ENCODE measurements at places on chromosomes 2 and 18.
A peak's percentile ranks its signal among the peaks of the same experiment; 100 is the strongest.

DNA sequence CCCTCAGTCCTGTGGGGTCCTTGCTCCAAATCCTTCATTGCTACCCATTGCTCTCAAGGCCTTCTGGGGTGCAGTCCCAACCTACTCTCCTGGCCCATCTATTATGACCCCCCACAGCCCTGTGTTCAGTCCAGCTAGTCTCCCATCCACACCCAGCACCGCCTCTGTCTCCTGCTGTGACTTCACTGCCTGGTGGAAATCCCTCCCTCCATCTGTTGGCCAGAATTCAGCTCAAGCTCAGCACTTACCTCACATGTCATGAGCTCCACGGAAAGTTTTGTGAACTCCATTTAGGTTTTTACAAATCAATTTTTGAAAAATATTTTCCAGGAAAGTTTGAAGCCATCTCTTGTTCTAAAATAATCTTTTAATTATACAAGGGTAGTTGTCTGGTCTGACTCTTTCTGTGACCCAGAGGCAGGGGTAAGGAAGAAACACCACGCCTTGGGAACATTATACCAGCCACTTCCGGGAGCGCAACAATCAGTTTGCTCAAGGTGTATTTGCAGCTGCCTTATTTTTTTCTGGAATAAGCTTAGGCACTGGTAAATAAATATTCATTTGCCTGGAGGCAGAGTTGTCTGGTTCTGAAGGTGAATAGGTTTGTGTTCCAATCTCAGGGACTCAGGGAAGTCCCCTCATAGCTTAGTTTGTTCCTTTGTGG is 110.8 kb downstream of the VIT start:
- no peak for DNase-seq

DNA sequence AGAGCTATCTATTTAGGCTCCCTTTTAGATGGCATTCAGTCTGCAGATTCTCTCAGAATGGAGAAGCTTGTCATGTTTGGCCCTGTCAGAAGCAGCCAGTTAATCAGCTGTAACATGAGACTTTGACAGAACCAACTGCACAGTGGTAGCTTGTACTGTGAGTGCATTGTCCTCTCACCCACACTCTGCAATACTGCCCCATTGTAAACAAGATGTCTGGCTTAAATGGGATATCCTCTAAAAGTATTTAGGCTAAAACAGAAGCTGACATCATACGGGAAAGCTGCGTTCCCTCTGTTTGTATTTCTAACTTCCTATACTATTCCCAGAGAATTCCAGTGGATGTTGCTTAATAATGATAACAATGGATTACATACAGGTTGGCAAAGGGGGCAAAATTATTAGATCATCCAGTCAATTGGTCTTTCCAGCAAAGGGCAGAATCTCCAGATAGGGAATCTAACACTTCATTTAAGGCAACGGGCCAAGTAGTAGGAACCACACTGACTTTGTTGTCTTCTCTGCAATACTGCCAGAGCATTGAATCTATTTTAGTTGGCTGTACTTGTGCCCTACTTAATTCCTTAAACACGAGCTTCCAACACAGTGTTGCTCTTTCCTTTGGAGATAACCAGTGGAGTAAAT is 15.4 kb upstream of the STAT4 start:
- no peak for DNase-seq

GRCh38 chr2:111900859-111901258 is 2.5 kb downstream of the MERTK start:
- DNase-seq: peak; percentile 82

DNA sequence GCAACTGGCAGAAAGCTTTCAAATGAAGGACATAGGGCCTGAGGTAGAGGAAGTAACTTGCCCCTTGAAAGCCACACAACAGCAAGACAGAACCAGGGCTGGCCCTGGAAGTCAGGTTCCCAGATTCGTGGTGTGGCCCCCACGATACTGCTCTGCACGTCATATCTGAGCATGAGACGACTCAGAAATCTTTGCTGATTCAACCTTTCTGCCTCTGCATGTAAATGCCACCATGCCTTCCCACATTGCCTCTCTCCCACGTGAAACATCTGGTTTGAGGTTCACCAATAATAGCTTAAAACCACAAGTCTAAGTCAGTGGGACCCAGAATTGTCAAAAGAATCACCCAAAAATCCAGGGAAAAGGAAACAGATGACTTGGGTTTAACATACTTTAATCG is 214.0 kb upstream of the TRIB2 start:
- no peak for DNase-seq

DNA sequence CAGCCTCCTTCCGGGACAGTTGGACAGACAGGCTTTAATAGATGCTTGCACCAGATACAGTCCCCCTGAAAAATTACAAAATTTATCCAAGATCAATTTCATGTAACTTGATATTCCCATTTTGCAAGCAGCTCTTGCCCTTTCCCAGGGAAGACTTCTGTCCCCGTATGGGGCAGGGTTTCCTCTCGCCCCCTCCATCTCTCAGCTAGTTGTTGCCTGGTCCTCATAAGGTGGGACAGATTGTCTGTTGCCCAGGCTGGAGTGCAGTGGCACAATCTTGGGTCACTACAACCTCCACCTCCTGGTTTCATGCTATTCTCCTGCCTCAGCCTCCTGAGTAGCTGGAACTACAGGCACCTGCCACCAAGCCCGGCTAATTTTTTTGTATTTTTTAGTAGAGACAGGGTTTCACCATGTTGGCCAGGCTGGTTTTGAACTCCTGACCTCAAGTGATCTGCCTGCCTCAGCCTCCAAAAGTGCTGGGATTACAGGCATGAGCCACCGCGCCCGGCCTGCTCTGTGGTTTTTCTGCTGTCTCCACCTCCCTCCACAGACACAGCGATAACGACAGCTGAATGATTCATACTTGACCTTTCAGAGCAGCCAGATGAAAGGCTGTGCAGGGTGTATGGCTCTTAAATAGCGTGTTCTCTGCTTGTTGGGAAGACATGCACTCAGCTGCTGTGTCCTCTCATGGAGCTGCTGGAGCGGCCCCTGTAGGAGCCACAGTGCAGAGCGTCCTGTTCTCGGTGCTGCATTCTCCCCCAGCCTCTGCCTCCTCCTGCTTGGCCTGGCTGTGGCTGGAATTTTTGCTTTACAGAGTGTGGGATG is 61.4 kb downstream of the TTC39C start:
- peak; percentile 55 for DNase-seq

- no peak for DNase-seq
Measured at GRCh38 chr18:36031903-36032302, 35.5 kb downstream of the RPRD1A start.

GRCh38 chr2:187709065-187709464 is 154.8 kb upstream of the TFPI start:
- DNase-seq: no peak

DNA sequence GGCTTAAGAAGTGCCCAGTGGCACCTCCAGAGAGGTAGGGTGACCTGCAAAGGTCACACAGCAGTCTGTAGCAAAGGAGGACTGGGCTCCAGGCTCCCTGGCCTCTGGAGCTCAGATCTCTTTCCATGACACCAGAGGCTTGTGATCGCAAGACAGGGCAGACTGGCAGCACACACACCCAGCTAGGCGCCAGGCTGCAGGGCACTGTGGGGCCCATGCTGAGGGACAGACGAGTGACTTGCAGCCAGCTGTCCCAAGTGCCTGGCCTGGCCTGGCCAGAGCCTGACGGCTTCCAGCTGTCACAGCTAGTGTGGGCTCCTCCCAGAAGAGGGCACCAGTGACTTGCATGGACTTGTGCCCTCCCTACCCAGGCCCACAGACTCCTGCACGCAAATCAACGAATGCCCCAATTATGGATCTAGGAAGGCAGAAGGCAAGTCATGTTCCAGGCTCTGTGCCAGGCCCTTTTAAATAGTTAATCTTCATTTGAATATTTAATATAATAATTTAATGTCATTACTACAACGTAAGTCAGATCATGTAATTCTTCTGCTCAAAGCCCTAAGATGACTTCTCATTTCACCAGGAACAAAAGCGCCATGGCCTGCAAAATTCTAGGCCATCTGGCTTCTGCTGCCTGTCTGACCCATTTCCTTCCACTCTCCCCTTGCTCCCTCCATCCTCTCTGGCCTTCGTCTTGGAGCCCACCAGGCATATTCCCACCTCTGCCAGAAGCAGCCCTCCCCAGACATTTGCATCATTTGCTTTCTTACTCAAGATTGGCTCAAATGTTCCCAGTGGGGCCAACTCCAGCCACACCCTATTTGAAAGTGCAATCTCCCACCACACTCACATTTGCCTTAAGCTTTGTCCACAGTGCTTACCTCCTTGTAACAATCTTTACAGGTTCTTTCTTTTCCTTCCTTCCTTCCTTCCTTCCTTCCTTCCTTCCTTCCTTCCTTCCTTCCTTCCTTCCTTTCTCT is 3.7 kb upstream of the SPEG start:
- no peak for DNase-seq

- no peak for DNase-seq
Measured at GRCh38 chr2:25698752-25699151, 25.4 kb upstream of the DTNB start.

- DNase-seq: no peak
Measured at GRCh38 chr2:145771525-145771924, 1251.6 kb upstream of the ZEB2 start.

DNA sequence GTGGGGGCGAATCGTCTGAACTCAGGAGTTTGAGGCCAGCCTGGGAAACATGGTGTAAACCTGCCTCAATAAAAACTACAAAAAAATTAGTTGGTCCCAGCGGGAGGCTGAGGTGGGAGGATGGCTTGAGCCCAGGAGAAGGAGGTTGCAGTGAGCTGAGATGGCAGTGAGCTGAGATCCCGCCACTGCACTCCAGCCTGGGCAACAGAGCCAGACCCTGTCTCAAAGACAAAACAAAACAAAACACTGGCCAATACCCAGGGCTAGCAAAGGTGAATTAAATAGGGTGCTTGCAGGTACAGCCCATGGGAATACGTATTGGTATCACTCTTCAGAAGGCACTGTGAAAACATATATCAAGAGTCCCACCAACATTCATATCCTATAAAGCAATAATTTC is 7.0 kb downstream of the ITSN2 start:
- DNase-seq: no peak

- DNase-seq: no peak
Measured at GRCh38 chr2:140247451-140248195, 1467.4 kb upstream of the NXPH2 start.

- no peak for DNase-seq
Measured at GRCh38 chr2:126368758-126369157, 287.2 kb upstream of the GYPC start.

GRCh38 chr2:112182581-112183034 is 44.4 kb downstream of the FBLN7 start:
- DNase-seq: peak; percentile 63

DNA sequence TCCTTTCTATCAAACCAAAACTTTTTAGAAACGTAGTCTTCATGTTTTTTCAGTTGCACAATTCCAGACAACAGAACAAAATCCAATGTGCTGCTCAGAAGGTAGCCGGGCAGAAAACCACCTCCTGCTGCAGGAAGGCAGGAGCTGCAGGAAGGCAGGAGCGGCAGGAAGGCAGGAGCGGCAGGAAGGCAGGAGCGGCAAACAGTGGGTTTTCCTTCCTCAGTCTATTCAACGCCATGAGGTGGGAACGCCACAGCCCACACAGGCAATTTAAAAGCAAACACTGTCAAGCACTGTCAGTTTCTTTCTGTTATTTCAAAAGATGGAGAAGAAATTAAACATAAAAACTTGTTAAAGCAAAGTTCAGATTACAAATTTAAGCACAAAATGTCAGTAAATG is 601.2 kb upstream of the SALL3 start:
- no peak for DNase-seq

GRCh38 chr2:108594982-108595464 is 60.8 kb downstream of the LIMS1 start:
- DNase-seq: no peak

- no peak for DNase-seq
Measured at GRCh38 chr18:34114996-34115395, 109.7 kb downstream of the NOL4 start.

- DNase-seq: no peak
Measured at GRCh38 chr2:231688719-231689118, 19.6 kb upstream of the PTMA start.

DNA sequence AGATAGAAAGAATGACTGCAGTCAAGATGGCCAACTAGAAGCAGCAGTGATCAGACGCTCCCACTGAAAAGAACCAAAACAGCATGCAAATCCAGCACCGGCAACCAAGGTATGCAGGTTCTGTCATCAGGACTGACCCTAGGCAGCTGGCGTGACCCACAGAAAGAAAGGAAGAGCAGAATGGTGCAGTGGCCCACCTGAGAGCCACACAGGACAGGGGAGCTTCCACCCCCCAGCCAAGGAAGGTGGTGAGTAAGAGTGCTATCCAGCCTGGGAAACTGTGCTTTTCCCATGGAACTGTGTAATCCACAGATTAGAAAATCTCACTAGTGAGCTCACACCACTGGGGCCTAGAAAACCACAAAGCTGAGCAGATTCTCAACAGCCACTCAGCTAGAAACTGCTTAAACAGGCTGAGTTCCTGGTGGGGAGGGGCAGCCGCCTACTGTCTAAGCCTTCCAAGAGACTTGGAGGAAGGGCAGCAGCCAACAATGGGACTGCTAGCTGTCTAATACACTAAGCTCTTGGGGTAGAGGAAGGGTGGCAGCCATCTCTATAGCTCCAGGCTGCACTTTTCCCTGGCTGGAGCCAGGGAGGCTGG is 127.9 kb downstream of the EVA1A start:
- DNase-seq: no peak

- no peak for DNase-seq
Measured at GRCh38 chr2:113822087-113822815, 65.8 kb upstream of the SLC35F5 start.

GRCh38 chr2:152874955-152875354 is 156.5 kb downstream of the ARL6IP6 start:
- DNase-seq: no peak

DNA sequence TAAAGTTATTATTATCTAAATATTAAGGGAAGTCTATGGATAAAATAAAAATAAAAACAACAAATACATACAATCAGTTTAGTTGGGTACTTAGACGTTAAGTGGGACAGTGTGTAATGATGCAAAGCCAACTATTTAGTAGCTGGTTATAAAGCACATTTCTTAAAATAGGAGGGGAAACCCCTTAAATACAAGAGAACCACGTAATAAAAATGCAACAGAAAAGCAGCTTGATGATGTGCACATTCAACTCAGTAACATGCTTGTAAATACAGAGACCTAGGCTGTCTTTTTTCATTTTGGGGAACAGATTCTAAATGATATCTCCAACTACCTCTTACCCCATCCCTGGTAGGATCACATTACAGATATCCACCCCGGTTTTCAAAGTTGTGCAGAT is 134.3 kb upstream of the AQP4 start:
- no peak for DNase-seq

- no peak for DNase-seq
Measured at GRCh38 chr2:148974095-148974494, 64.4 kb upstream of the LYPD6B start.

GRCh38 chr2:29644949-29645348 is 276.4 kb downstream of the ALK start:
- no peak for DNase-seq

DNA sequence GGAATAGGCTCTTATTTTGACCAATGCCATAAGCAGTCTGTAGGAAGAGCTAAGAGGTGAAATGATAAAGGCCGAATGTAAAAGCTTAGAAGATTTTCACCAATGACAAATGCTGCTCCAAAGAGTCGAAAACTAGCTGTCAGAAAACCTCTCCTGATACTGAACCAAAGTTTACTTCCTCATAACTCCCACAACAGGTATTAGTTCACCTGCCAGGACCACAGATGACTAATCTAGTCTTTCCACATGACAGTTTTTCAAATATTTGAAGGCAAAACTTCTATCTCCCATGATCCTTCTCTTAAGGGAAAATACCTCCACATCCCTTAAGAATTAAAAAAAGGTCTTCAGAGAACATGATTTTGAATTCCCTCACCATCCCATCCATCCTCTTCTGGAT is 473.2 kb upstream of the SPHKAP start:
- no peak for DNase-seq

- no peak for DNase-seq
Measured at GRCh38 chr2:113156278-113157117, 17.3 kb upstream of the PSD4 start.

- DNase-seq: no peak
Measured at GRCh38 chr2:3736112-3736511, 32.7 kb downstream of the DCDC2C start.
